H7 (cell line): ENCODE measurements at places on chromosomes 3 and 15.

GRCh38 chr3:168124791-168125190 is 29.1 kb upstream of the GOLIM4 start:
- DNase-seq = no peak

DNA sequence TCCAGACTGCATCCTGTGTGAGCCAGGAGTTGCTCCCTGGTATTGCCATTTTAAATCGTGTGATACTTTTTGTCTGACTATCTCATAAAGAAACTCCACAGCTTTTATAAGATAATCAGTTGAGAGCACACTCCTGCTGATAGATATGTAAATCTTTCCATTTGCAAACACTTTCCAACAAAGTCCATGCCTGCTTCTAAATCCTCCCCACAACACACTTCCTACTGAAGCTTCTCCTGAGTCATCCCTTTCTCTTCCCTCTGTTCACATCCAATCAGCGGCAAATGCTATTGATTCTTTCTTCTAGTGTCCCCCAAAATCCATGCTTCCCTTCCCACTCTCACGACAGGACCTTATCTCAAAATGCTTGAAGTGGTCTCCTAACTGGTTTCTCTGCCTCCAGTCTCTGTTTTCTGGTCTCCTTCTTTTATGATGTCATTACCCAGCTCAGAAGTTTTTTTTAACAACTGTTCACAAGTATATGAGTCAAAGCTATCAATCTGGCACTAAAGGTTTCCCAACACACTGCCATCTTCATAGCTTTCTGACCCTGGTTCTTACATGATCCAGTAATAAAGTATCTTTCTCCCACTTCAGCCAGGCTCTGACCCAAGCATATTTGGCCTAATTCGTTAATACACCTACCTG is 4.5 kb upstream of the WWTR1 start:
- no peak for DNase-seq

DNA sequence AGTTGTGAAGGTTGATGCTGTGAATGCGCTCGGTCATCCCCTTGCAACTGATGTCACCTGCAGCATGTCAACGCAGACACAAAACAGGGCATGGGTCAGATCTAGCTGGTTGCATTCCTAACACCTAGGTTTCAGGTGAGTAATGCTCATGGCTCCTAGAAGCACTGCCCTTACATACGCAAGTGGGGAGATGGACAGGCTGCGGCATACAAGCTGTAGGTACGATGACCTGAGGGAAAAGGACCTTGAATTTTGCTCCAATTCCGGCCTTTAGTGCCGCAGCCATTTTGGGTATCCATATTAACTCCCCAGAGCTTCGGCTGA is 58.0 kb downstream of the TIGIT start:
- DNase-seq = no peak

DNA sequence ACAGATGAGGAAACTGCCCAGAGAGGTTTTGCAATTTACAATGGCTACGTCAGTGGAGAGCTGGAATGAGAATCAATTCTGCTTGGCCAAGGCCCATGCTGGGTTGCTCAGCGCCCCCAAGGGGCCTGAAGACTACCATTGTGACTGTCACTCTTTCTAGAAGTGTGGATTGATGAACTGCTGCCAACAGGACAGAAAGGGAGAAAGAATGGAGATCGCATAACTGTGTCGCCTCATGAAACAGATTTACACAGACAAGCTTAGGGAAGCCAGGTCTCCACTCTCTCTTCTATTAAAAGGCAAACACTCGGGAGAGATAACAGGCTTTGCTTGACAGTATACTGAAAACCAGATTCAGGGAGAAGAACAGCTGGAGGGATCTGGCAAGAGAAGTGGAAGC is 160.0 kb downstream of the STT3B start:
- DNase-seq = no peak

GRCh38 chr3:121999931-122000330 is 22.1 kb downstream of the ILDR1 start:
- DNase-seq = no peak

DNA sequence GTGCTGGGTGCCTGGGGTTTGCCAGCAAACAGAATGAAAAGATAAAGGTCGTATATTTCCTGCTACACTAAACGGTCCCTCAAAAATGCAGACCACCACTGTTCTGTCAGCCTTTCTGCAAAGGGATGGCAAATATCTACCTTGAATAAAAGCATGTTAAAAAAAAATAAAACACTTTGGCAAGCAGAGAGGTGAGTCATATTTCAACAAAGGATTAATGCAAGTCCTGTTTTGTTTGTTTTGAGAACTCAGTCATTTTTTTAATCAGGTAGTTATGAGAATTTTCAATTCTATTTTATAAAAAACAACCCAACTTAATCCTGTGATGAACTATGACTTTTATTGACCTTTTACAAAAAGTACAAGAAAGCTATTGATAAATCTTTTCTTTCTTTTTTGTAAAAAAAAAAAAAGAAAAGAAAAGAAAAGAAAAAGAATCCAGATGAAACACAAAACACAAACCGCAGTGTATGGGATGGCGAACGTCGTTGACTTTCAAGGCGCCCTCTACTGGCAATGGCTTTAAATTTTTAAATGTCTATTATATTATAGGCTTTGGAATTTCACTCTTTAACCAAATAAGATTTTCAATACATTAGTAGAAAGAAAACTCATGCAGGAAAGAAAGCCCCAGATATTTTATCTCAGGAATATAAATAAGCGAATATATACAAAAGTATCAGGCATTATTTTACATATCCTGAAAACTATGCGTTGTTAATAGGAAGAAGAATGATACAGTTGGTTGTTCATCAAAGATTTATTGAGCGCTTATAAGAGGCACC is 87.8 kb downstream of the NCEH1 start:
- DNase-seq = peak; percentile 56

DNA sequence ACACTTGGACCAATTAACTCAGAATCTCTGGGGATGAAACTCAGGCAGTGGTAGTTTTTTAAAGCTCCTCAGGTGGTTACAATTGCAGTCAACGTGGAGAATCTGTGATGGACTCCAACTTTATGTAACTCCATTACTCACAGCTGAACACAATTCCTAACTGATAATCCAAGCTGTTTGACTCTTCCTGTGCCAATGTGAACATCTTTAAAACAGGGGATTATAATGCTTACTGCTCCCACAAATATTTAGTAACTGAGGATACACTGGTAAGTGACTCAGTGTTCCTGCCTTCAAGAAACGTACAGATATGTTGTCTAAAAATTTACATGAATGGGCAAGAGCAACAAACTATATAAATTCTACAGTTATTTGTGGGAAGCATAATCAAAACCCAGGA is 85.6 kb downstream of the OSBPL10 start:
- DNase-seq = no peak

DNA sequence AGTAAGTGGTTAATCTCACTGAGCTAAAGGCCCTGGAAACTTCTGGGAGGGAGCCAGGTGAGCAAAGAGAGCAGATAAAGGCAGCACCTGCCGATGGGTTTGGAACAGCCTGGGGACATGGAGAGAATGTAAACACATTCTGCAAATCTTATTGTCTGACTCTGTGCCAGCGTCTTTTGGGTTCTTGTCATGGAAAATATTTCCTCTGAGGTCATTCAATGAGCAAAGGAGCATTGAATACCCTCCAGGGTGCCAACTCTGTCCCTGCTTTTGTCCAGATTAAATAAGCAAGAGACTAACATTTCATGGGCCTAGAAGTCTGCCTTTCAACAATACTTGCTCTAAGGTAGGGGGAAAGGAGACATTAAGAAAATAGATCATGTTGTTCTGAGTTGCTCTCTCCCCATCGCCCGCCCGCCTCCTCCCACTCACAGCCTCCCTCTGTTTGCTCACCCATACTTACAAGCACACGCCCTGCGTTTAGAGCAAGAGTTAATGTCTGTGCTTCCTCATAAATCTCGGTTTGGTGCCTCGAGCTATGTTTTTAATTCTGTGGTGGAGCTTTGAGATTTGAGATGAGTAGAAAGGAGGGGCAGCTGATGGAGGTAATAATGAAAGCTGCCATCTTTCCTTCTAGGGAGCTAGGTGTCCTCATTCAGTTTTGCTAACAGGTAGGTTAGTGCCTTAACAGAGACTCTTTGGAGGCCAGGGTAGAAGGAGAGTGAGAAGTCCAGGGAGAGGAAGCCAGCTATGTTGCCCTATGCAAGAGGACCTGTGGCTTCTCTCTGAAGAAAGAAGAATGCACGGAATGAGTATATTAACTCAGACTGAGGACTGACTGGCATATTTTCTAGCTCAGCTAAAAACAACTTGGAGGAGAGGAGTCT is 132.9 kb downstream of the TPRG1 start:
- DNase-seq = no peak

GRCh38 chr3:35042210-35042991 is 596.9 kb upstream of the ARPP21 start:
- no peak for DNase-seq

GRCh38 chr3:172047567-172048115 is 8.3 kb downstream of the FNDC3B start:
- DNase-seq = no peak

DNA sequence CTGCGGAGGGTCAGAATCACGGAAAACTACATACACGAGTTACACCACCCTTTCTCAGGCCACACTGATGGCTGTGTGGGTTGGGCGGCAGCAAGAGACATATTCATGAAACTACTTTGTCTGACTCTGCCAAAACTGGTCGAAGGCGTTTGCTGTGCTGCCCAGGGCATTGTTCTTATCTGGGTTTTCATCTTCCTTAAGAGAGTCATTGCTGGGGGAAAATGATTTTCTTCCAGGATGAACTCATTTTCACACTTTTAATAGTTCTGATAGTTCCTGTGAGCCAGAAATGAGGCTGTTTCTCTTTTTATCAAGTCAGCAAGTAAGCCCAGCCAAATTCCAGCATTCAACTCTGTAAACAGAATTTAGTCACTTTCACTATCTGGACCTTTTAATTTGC is 47.6 kb downstream of the TRIM71 start:
- no peak for DNase-seq

DNA sequence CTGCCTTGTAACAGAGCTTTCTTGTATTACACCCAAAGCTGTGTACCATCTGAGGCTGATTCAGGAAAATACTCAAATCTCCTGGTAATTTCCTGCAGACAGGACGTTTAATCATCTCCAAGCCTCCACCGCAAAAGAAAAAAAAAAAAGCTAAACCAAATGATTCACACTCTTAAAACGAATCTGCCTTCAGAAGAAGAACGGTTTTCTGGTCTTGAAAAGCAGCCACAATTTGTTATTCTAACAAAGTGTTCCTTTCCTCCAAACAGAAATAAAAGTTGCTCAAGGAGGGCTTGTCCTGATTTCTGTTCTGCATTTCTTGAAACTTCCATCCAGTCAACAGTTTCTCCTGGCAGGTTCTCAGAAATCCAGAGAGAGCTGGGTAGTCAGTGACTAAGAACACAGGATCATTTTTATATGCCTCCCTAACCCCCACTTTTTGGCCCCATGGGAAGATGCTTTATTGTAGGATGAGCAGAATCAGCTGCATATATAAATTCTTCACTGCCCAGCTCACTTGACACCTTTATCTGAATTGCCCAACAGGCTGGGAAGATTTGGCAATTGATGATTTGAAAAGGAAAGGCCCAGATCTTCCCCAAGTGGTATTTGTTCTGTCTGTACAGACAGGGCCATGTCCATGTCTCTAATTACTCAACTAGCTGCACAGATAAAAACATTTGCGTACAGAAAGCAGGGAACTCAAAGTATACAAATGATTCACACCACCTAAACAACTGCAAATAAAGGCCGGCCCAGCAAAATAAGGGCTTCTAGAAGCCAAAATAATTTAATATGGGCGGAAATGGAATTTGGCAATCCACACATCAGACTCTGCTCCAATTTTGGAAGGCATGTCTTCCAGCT is 41.0 kb upstream of the PRICKLE2 start:
- DNase-seq = no peak

DNA sequence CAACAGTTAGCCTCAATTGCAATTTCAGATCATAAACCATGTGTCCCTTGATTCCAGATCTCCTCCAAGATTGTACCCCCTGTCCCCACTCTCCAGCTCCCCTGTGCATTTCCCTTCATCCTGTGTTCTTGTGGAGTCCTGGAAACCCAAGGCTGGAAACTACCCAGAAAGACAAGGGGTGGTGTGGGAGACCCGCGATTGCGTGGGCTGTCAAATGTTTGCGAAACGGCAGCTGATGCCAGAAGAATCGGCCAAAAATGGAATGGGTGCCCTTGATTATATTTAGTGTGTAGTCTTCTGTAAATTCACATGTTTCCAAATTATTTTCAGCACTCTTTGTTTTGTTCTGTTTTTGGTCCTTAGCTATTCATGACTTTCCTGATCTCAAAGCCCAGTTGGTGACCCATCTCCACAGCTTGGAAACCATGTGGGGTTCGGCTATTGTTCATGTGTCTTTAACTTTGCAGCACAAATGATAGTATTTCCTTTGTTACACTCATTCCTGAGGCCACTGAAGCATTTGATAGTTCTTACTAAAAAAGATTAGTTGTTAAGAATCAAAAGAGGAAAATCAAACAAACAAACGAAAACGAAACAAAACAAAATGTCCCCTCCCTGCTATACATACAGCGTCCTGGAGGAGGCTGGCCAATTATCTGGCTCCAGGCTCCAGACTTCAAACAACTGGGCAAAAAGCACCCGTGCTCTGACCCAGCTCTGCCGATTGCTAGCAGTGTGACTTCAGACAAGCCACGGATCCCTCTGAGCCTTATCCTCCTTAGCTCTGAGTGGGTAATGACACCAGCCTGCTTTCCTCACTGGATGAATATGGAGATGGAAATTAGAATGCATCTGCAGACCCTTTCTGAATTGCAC is 120.9 kb downstream of the CACNA2D3 start:
- DNase-seq = no peak

GRCh38 chr15:43330780-43331087 is 361 bp upstream of the LCMT2 start:
- DNase-seq = no peak

- no peak for DNase-seq
Observed at GRCh38 chr3:103653996-103654395, 1219.2 kb downstream of the ZPLD1 start.

- no peak for DNase-seq
Observed at GRCh38 chr3:64600246-64600950, 87.4 kb downstream of the ADAMTS9 start.

- peak; percentile 56 for DNase-seq
Observed at GRCh38 chr3:12964711-12965612, 108.3 kb downstream of the IQSEC1 start.

- no peak for DNase-seq
Observed at GRCh38 chr15:98003518-98003917, 43.0 kb downstream of the ARRDC4 start.

GRCh38 chr3:16842272-16843270 is 42.2 kb upstream of the PLCL2 start:
- DNase-seq = peak; percentile 13

DNA sequence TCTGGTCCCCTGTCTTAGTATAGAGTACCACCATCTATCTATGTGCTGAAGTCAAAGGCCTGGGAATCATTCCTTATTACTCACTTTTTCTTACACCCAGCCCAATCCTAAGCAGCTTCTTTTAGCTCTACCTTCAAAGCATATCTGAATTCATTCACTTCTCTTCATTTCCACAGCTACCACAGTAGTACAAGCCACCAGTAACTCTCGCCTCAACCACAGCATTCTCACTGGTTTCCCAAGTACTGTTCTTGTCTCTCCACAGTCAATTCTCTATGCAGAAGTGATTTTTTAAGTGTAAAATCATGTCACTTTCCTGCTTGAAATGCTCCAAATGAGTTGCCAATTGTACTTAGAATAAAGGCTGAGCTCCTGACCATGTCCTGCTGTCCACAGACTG is 401.7 kb downstream of the OXSM start:
- DNase-seq = no peak
